Cerebellar nuclear complex (tissue), 1 donor: ENCODE measurements at places on chromosomes 4 and X.

DNA sequence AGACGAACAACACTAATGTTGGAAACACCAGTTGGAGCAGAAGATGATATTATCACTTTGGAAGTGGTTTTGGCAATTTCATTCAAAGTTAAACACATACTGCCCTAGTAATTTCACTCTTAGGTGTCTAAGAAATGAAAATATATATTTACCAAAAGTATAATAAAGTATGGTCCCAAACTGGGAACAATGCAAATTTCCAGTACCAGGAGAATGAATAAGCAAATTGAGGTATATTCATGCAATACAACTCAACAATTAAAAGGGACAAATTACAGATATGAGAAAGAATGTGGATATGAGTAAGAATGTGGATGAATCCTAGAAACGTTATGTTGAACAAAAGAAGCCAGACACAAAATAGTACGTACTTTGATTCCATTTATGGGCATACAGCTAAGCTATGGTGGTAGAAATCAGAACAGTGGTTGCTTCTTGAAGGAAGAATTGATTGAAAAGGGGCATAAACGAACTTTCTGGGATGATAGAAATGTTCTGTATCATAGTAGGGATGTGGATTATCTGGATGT, 10.0 kb downstream of the ELMOD2 start:
- no peak for DNase-seq

- DNase-seq = no peak
These were observed 31.0 kb upstream of the CCNG2 start for GRCh38 chr4:77125961-77126360.

DNA sequence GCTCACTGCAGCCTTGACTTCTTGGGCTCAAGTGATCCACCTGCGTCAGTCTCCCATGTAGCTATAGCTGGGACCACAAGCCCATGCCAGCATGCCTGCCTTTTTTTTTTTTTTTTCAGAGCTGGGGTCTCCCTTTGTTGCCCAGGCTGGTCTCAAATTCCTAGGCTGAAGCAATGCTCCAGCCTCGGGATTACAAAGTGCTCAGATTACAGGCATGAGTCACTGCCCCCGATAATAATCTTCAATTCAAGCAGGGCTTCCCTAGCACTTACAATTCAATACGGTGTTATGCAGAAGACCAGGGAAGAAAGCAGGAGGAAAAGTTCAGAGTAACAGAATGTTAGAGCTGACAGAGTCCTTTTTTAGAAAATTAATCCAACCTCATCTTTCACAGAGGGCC, 26.1 kb downstream of the OTOP1 start:
- no peak for DNase-seq

- no peak for DNase-seq
These were observed 42.4 kb downstream of the HTR2C start for GRCh38 chrX:114626323-114626722.

DNA sequence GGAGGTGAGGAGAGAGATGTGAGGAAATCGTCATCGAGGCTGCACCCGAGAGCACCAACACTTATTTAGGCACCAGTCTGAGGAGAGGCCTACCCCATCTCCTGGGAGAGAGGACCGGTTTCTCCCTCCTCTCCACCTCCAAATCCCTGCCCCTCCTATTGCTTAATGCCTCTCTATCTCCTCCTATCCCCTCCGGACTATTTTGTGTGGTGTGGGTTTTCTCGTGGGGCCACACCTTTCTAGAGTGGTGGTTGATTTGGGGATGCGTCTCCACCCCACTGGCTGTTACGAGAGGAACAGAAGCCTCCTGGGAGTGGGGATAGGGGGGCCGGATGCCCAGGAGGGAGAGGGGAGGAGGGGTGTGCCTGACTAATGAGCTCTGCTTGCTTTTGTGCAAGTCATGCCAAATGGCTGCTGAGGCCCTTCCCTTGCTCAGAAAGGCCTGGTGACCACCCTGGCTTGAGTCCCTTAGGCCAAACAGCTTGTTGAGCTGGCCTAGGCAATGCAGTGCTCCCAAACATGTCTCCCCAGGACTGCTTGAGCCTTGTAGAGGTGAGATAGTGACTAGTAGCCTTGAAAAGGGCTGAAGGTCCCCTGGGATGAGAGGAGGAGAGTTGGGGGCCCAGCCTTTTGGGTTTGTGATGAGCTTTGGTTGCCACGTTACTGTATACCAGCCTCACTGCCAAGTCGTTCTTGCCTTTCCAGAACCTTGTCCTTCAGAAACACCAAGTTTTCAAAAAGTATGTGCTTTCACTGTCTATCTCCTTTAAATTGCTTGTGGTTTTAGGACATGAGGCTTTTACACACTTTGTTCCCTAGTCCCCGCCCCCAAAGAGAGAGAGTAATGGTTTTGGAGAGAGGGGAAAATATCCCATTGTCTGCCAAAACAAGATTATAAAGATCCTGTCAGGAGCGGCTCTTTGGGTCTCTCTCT, 1.2 kb downstream of the MSN start:
- no peak for DNase-seq

- DNase-seq = no peak
These were observed 300.5 kb upstream of the LCORL start for GRCh38 chr4:18321956-18322530.

DNA sequence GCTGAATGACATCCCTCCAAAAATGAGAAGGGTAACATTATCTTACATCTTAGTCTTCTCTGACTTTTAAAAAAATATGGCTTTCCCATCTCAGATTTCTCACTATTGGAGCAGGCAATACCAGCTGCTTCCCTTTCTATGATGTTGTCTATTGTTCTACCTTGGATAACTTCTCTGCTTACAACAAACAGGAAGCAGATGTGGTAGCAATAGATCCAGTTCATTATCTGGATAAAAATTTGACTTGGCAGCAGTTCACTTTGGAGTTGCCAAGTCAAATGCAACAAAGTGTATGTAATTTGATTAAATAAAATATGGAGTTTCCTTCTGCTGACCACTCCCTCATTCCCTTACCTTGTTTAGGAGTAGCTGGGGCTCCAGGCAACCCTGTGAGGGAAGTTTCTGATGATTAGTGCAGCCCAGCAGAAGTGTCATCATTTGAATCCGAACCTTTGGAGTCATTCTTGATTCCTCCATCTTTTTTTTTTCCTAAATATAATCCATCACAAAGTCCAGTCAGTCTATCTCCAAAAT, 72.0 kb upstream of the GPRIN3 start:
- DNase-seq = no peak

DNA sequence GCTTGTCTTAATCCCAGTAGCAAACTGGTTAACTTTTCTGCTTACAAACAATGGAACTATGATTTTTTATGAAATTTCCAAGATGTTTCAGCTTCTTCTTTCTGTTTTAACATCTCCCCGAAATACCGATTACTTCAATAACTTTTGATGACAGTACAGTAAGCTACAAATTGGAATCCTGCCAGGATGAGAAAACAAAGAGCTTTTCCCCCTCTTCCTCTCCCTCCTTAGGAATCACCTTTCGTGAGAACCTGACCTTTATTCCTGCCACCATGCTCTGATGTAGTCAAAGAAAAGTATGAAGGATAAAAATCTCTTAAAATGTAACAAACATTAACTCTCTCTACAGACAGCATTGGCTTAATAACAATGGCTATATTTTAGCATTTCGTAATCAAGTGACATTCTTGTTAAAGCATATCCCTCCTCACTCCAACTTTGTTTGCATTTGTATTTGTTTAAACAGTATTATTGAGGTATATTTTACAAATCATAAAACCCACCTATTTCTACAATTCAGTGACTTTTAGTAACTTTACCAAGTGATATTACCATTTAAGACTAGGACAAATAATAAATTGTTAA, 148.7 kb upstream of the NAP1L5 start:
- DNase-seq = no peak

DNA sequence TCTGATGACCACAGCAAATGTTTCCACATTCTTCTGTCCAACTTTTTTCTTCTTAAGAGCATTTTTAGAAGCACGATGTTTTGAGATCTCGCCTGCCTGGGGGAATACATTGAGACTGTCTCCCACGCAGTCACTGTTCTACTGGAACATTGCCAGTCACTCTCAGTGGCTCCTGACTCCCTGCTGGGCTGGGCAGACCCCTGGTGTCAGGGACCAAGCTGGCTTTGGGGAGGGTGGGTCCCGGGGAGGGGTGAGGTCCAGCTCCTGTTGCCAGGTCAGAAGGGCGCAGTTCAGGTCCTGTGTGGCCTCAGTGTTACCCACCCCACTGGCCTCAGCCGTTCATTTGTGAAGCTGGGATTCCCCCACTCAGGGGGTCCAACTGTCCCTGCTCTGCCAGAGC, 18.9 kb upstream of the ABLIM2 start:
- DNase-seq = no peak

DNA sequence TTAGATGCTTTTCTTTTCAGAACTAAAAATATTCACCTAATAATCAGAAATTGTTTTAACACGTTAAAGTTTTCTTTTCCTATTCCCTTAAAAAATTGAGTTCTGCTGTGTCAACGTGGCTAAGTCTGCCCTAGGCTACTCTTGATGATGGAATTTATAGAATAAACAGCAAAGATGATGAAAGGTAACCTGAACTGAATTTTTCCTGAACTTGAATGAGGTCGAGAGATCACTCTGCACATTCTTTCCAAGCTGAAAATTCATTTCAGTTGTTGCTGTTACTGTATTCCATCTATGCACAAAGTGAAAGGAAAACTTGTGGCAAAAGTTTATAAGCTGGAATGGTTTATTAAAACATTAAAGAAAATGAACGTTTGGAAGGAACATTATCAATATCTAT, 245.9 kb upstream of the GIMD1 start:
- no peak for DNase-seq

DNA sequence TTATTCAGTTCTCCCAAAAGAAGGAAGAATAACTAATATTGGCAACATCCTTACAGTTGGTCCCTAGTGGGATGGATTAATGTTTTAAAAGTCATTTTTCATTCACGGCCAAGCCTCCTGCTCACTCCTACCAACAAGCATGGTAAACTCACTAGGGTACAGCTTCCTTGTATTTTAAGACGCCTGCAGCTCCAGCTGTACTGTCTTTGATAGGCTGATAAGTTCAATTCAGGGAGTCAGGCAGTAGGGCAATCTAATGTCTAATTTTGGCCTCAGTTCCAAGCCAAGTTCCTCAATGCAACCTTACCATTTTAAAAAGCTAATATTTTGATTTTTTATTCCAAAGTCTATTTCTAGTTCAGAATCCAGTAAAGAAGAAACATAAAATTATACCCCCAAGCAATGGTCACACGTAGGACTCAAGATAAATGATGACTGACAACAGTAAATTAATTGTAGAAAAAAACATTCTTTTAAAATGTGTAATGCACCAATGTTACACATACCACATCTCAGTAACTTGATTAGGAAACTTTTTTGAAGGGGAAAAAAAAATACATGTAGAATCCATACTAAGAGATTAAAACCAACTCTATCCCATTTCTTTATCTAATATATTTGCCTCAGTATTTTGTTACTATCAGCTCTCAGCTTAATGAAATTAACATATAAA, 9.3 kb downstream of the LCORL start:
- DNase-seq = no peak

DNA sequence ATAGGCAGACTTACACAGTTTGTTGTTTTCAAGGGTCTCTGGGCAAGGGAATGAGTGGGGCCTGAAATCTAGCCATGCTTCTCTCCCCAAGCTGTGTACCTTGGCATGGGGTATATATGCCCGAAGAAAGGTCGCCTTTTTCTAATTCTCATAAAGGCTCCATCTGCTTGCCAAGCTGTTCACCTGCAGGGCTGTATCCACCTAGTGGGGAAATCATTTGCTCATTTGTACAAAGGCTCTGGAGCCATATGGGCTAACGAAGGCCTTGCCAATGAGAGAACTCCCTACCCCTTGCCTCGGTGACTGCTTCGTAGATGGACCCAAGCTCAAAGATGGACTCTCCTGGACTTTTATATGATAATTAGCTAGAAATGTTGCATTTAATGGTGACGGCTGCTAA, 1097.0 kb downstream of the PDHA2 start:
- peak; percentile 73 for DNase-seq

DNA sequence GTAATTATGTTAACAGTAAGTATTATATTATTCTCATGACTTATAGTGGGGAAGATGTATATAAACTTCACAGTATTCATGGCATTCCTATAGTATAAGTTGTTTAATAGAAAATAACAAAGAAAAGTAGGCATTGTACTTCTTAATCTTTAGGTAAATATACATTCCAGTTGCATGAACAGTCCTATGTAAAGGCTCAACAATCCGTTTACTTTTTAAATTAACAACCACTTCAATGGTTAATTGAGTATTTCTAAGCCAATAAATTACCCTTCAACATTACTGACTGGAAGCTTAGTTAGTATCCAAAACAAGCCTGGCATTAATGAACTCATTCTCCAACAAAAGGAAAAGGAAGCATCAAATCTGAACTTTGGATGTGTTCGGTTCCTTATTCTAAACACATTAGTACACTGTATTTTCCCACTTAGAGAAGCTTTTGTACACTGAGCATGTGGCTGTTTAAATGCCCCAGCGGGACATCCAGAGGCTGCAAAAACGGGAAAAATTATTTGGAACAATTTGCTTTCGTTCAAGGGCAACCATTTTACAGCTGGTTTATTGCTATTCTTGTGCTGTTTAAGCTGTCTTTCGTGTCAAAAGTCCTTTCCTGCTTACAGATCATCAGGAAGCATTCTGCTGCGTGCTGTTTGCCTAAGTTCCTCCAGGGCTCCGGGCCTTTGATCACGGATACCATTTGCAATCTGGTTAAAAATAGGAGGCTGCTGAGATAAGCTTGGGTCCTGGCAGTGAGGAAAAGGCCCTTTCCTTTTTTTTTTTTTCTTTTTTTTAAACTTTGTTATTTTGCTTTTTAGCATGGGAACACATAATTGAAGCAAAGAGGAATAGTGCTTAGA, 460.3 kb downstream of the SPRY1 start:
- no peak for DNase-seq

DNA sequence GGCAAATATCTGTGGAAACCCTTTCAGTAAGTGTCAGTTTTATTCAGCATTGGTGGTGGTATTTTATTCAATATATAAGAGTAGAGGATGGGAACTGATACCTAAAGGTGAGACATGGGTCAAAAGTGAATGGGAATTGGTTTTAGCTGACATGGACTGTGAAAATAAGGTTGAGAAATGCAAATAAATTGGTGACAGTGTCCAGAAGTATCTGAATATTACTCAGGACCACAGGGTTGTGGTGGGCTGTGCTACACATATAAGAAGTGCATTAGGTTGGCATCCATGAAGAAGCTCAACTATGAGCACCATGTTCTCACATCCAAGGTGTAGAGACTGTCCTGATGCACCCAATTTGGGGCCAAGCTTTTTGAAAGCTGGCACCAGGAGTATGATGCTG, 45.0 kb downstream of the ETDC start:
- DNase-seq = no peak

GRCh38 chr4:139044291-139044690, 28.7 kb downstream of the NOCT start:
- no peak for DNase-seq

DNA sequence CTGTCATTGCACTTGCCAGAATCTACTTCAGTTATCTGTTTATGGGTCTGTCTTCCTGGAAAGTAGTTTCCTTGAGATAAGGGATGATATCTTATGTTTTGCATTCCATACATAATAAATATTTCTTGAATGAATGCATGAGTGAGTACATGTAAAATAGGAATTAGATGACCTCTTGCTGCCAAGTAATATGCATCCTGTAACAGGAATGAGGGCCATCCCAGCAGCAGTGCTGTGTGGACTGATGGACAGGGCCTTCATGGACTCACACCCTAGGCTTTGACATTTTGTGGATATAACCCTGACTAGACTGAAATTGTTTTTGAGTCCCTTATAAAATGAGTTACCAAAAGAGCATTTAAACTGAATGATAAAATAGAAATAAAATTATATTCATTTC, 77.2 kb upstream of the NEIL3 start:
- DNase-seq = no peak
